HS-5 (cell line): ENCODE measurements at places on chromosomes 1 and 21.

DNA sequence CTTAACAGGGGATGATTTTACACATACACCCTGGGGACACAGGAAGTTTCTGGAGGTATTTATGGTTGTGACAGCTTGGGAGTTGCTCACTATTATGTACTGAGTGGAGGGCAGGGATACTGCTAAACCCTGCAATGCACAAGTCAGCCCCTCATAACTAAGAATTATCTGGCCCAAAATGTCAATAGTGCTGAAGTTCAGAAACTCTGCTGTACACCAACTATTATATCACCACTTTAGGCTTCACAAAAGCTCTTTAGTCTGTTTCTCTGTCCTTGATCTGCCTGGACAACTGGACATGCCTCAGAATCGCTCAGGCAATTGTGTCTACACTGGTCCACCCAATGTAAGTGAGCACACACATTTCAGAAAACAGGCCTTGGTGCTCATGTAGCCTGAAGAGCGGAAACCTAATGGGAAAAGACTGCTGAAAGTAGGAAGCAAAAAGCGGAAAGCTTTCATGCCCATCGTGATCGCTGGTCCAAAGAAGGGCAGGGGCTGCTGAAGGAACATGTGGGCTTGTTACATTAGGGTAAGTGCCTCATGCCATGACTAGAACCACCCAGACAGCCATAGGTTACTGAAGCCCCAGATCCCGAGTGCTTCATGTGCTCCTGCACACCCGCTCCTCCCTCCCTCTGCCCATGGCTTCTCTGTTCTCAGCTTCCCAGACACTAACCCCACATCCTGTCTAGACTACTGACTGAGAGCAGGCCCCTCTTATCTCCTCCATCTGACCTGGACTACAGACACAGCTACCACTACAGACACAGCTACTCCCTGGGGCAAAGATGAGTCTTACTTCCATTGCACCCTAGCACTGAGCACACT is 73.5 kb downstream of the LRIG2 start:
- DNase-seq, result no peak

- DNase-seq, result no peak
These were observed 25.7 kb downstream of the TRIM67 start for GRCh38 chr1:231187571-231187970.

DNA sequence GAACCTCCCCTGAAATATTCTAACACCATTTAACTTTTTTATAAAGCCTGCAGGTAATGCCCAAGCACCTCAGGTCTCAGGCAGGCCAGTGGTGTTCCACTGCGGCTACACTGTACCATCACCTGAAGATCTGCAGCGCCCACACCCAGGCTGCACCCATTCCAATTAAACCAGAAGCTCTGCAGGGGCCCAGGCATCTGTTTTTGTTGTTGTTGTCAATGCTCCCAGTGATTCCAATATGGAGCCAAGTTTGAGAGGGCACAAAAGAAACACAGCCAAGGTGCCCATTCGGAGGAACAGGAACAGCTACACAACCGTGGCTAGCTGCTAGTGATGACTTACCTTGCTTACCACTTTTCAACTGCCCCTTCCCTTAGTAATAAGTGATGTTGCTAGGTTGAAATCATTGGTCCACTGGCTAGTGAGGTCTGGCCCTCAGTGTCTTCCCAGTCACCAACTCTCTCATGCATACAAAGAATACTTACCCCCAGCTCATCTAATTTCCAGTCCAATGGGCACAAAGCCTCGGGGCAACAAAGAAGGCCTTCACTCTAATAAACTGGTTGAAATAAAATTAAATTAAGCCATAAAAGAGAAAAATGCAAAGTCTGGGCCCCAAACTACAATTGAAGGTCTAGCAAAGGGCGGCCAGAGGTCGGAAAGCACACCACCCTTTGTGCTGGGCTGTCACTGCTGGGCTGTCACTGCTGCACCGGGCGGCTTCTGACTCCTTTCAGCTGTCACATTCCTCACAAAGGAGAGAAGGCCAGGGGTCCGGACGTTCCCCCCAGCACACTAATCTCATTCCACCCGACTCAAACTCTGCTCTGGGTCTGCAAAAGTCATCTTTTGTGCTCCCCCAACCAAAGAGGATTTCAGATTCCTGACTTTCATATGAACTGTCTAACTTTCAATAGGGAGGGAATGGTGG is 34.9 kb downstream of the SIPA1L2 start:
- no peak for DNase-seq

DNA sequence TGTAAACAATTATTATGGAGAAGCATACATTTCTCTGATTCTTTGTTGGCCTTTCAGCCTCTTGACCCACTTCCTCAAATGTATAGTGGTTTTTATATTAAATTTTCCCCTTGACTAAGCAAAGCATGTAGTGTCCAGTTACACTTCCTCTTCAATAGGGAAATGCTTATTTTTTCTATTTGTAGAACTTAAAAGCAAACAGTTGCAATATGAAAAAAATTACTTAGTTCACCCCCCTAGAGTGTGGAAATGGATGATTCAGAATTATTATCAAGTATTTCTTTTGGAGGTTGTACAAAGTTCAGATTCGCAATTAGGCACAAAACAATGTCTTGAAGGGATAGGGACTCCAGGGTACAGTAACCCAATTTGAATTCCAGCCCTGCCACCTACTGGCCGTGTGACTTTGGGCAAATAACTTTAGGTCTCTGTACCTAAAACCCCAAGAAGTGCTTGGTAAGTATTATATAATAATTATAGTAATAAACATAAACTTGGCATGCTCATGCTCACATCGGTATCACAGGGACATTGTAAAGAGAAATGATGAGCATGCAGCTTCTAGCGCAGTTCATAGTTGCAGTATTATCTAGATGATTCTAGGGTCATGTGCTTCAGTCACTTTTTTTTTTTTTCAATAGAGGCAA is 28.6 kb upstream of the IFNGR2 start:
- no peak for DNase-seq

GRCh38 chr1:228810878-228811711 is 75.8 kb downstream of the RHOU start:
- DNase-seq, result no peak

- no peak for DNase-seq
These were observed 36.1 kb upstream of the ZC3H12A start for GRCh38 chr1:37438037-37438868.

DNA sequence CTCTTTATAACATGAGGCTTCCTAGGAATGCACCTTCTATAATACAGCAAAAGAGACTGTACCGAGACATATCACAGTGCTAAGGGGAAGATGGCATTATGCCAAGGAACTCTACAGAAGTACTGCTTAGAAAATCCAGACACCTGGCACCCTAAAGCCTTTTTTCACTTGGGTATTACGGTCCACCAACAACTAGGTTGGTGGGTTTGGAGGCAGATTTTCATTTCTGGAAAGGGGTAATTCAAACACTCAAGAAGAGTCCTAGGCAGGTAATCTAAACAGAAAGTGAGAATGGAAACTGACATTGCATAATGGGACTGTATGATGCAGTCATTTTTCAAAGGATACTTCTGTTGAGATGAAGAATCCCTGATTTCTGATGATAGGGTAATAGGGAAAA is 19.6 kb downstream of the SCMH1 start:
- no peak for DNase-seq

- DNase-seq, result no peak
These were observed 163.6 kb upstream of the RAB4A start for GRCh38 chr1:229107304-229107815.

DNA sequence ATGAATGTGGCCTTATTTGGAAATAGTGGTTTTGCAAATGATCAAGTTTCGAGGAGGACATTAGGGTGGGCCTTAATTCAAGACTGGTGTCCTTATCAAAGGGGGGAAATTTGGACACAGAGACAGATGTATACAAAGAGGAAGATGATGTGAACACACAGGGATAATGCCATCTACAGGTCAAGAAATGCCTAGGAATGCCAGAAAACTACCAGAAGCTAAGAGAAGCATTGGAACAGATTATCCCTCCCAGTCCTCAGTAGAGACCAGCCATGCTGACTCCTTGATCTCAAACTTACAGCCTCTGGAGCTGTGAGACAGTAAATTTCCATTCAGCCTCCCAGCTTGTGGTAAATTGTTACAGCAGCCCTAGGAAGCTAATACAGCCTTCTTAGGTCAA is 151.4 kb downstream of the PTGER3 start:
- DNase-seq, result no peak

DNA sequence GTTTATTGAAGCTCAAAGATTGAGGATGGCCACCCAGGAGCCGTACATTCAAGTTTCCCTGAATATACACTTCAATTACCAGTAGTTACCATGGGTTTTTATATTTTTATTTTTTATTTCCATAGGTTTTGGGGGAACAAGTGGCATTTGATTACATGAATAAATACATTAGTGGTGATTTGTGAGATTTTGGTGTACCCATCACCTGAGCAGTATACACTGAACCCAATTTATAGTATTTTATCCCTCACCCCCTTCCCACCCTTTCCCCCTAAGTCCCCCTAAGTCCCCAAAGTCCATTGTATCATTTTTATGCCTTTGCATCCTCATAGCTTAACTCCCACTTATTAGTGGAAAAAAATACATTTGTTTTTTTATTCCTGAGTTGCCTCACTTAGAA is 791.4 kb downstream of the BRINP3 start:
- DNase-seq, result no peak

GRCh38 chr1:84615790-84616189 is 41.5 kb upstream of the CTBS start:
- DNase-seq, result no peak

GRCh38 chr1:43958351-43959255 is 11.2 kb upstream of the DPH2 start:
- DNase-seq, result no peak

DNA sequence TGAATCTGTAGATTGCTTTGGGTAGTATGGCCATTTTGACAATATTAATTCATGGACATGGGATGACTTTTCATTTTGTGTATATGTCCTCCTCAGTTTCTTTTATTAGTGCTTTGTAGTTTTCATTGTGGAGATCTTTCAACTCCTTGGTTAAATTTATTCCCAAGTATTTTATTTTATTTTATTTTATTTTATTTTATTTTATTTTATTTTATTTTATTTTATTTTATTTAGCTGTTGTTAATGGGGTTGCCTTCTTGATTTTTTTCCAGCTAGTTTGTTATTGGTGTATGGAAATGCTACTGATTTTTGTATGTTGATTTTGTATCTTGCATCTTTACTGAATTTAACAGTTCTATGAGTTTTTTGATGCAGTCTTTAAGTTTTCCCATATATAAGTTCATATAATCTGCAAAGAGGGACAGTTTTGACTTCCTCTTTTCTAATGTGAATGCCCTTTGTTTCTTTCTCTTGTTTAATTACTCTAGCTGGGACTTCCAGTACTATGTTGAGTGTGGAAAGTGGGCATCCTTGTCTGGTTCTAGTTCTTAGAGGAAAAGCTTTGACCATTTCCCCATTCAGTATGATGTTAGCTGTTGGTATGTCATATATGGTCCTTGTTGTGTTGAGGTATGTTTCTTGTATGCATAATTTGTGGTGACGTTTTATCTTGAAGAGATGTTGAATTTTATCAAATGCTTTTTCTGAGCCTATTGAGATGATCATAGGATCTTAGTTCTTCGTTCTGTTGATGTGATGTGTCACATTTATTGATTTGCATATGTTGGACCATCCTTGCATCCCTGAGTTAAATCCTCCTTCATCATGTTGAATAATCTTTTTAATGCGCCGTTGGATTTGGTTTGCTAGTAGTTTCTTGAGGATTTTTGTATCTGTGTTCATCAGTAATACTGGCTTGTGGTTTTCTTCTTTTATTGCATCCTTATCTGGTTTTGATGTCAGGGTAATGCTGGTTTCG is 14.3 kb downstream of the CEPT1 start:
- no peak for DNase-seq

GRCh38 chr1:29798699-29799566 is 562.6 kb downstream of the PTPRU start:
- no peak for DNase-seq

- no peak for DNase-seq
These were observed 10.7 kb downstream of the ZNF648 start for GRCh38 chr1:182050481-182051448.

- no peak for DNase-seq
These were observed 59.8 kb downstream of the ADCY10 start for GRCh38 chr1:167854184-167854583.

- no peak for DNase-seq
These were observed 16.5 kb downstream of the TADA1 start for GRCh38 chr1:166859597-166859996.

- no peak for DNase-seq
These were observed 64.6 kb upstream of the BCAR3 start for GRCh38 chr1:93746021-93746812.

GRCh38 chr21:45872902-45873301 is 108.7 kb upstream of the COL6A1 start:
- DNase-seq, result no peak

GRCh38 chr1:100321506-100321905 is 30.8 kb upstream of the CDC14A start:
- no peak for DNase-seq

DNA sequence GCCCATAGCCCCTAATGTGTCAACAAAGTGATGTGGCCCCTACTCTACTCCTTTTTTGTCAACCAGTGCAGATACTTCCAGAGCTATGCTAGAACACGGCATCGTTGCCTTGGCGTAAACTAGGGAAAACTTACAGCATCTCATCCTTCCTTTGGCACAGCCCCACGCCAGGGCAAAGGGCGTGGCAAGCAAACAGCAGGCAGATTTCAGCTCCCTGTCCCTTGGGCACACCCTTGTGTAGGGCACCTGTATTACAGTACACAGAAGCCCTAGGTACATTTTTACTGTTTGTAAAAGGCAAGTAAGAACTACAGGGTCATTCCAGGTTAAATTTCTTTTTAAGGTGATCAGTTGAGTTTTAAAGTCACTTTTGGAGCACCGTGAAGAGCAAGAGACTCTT is 29.3 kb downstream of the PRDX6 start:
- DNase-seq, result no peak

GRCh38 chr1:25691211-25691610 is 74.6 kb downstream of the MAN1C1 start:
- DNase-seq, result no peak
